Esophagus mucosa (tissue), 1 donor: ENCODE measurements at places on chromosomes 4 and X. TPM values are rescaled to one million over a fixed set of nuclear protein-coding genes. Genes with fewer than 3 reads are reported as not detected.
A peak's percentile ranks its signal among the peaks of the same experiment; 100 is the strongest.

GRCh38 chr4:128676095-128676494, 133.4 kb upstream of the JADE1 start:
- no peak for ATAC-seq

GRCh38 chr4:64174247-64174882, 234.9 kb downstream of the TECRL start:
- no peak for ATAC-seq

GRCh38 chr4:159237975-159238374, 135.1 kb downstream of the RAPGEF2 start:
- ATAC-seq = no peak

- ATAC-seq = no peak
Measured at GRCh38 chr4:95877636-95878035, 37.7 kb downstream of the PDHA2 start.

S100P gene
- 1,144 TPM for total RNA-seq

DNA sequence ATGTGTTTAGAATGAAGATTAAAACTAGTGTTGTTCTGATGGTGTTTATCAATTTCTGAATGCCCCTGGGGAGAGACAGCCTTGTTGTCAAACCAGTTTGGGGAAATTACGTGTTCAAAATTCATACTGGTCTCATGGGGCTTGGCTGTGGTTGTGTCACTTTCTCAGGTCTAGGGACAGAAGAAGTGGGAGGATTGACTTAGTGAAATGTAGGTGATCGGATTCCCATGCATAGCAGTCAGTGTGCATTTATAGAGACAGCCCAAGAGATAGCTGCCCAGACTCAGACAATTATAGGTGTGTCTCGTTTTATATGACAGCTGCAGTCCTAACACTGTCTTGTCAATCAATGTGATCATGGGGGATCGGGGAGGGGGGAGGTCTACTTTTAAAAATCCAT, 94.4 kb upstream of the CLCN4 start:
- ATAC-seq = peak; percentile 61

- no peak for ATAC-seq
Measured at GRCh38 chrX:136839196-136839595, 41.3 kb downstream of the RBMX start.

DNA sequence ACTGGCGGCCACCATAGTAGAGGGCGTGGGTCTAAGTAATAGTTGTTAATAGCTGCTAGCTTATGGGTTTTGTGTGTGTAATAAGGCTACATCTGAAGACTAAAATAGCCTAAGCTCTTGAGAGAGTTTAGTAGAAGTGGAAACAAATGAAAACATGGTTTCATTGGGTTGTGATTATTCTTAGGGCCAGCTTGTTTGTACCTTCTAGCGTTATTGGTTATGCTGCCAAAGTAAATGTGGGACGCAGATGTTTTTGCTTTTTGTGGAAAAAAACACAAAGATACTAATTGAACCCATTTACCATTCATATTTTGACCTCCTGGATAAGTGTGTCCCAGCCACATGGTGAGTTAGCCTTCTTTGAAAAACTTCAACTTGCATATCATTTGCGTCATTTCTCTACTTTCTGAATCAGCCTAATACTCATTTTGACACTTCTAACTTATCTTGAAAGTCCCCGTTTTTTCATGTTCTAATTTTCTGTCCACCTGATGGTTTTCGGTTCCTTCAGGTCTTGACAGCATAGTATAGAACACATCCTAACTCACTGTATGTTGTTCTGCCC, 305.3 kb downstream of the FRMPD4 start:
- ATAC-seq = no peak

CUL4B gene
- 37.2 TPM for total RNA-seq

C4orf50 gene
- total RNA-seq = 0.04 TPM

ENPEP gene
- 0.40 TPM for total RNA-seq

DNA sequence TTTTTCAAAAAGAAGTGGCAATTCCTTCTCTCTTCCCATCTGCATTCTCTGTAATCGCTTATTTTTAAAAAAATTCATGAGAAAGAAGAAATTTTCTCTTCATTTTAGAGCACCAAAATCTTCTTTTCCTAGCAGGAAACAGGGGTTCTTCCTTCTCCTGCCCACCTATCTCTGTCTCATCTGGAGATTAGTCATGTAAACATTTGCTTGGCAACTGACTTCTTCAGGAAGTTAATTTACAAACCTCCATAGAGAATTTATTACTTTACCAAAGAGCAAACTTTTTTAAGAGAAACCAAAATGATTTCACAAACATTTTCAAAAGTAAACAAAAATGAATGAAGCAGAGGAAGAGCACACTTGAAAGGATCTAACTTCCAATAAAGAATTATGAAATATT, 13.5 kb downstream of the TTC29 start:
- no peak for ATAC-seq

DNA sequence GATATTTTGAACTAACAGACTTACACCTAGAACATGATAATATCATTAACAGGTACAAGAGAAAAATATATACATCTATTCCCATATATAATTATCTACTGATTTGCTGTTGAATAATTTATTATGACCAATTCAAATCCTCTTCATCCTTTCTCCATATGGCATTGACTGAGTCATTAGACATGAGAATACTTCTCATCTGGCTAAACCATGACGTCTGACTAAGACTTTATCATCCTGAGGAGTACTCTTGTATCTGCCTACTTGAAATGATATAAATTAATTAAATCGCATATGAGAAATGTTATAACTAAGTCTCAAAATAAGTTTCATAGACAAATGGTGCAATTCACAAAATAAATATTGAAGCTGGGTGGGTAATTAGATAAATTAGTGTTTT, 67.4 kb downstream of the EMCN start:
- ATAC-seq = no peak

DNA sequence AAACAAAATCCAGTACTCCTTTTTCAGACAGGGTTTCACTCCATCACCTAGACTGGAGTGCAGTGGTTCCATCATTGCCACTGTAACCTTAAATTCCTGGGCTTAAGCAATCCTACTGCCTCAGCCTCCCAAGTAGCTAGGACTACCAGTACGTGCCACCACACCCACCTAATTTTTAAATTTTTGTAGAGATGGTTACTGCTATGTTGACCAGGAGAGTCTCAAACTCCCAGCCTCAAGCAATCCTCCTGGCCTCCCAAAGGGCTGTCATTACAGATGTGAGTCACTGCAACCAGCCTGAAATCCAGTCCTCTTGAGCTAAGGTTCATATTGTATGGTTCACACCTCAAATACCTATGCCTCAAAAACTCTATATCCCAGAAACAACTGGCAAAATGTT, 22.4 kb downstream of the ANKRD17 start:
- no peak for ATAC-seq

GRCh38 chr4:176671532-176671931, 121.2 kb downstream of the VEGFC start:
- ATAC-seq = no peak

- no peak for ATAC-seq
Measured at GRCh38 chr4:42483426-42484379, 86.4 kb downstream of the SHISA3 start.

MFAP3L gene
- total RNA-seq = 1.0 TPM

DNA sequence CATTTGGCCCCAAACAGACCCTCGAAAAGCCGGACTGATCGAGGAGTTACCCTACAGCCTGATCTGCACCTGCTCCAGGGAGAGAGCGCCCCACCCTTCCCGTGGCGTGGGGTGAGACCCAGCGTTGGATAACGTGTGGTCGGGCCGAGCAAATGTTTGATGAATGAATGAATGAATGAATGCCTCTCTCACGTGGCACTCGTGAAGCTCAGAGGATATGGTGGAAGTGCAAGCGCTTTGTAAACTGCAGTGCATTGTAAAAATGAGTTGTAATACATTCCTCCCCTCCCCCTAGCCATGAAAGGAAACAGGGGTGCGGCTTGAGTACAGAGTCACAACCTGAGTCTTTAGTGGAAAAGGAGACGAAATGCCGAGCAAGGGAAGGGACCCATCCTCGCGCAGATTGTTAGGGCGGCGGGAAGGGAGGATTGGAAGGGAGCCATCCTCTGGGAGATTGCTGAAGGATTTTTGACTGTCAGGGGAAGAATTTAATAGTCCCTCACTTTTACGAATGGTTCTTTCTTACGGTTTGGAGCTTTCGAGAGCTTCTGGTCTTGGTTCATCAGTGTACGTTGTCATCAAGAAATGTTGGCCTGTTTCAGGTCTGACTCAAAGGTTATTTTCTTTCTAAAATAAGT, 772 bp upstream of the FBXW7 start:
- ATAC-seq = peak; percentile 43

GRCh38 chrX:554271-554670, 76.3 kb upstream of the SHOX start:
- no peak for ATAC-seq

GRCh38 chr4:40731792-40732245, 17.9 kb upstream of the NSUN7 start:
- peak; percentile 45 for ATAC-seq

TEC gene
- 6.3 TPM for total RNA-seq

ADGRA3 gene
- total RNA-seq = 6.3 TPM

DNA sequence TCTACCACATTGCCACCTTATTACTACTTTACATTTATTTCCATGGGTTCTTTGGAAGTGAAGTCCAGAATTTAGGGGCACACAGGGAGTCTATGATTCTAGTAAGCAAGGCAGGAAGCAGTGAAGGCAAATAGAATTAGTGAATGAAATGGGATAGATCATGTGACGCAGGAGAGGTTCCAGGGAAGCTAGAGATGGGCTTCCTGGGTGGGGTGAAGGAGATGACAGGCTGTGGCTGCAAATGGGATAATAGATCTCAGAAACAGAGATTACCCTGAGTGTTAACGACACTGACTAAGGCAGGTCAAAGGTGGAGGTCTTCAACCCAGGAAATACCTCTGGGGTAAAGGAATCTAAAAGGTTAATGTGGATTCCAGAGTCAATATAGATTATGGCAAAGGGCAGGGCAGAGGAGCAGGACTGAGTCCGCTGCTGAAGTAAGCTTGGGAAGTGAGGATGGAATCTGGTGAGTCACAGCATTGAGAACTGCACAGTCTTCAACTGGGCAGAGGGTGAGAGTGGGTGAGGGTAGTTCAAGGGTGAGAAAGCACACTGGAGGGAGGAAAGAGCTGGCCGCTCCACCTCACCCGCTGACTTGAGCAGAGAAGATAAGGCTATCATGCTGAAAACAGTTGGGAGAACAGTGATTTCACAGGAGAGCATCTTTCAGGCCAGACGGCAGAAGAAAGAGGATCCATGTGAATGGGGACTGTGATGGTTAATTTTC, 70.8 kb downstream of the ANXA3 start:
- no peak for ATAC-seq

GRCh38 chrX:2492531-2493218, 8.1 kb downstream of the DHRSX start:
- ATAC-seq = no peak

- ATAC-seq = no peak
Measured at GRCh38 chrX:68719181-68719903, 71.9 kb downstream of the STARD8 start.

DNA sequence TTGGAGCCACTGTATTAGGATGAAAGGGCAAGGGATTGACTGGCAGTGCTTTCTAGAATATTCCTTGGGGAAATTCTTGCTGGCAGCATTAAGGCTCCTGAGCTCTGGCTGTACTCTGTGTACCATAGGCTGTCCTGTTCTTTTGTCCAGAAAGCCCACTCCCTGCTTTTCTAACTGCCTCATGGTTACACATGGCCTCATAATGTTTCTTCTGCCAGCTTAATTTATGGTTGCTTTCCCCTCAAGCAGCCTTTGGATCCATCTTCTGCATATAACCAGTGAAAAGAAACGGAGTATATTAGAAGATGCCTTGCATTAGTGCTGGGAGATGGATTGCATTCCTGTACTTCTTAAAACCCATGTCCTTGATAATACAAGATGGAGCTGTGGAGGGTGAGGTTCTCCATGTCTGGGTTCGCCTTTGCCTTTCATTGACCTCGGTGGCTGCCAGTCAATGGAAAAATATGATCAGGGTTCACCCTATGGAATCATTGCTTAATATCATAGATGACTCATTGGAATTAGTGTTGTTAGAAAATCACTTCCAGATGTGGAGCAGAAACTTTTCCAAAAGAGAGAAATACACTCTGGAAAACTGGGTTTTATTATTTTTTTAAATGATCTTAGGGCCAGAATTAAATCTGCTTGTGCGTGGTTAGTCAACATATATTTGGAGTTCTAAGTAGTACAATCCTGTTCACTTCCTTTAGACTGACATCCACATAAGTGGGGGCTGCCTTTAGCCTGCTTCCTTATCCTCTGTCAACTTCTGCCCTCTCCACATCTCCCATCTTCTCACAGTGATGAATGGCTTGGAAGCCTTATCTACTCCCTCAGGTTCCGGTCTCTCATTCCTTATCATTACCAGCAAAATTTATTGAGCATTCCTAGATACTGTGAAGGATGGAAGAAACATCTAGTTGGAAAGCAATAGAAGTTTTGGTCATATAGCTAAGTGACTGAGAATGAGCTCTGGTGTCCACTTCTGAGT, 24.9 kb downstream of the DOCK11 start:
- ATAC-seq = peak; percentile 61

- ATAC-seq = no peak
Measured at GRCh38 chr4:115082633-115083032, 30.8 kb downstream of the NDST4 start.

DNA sequence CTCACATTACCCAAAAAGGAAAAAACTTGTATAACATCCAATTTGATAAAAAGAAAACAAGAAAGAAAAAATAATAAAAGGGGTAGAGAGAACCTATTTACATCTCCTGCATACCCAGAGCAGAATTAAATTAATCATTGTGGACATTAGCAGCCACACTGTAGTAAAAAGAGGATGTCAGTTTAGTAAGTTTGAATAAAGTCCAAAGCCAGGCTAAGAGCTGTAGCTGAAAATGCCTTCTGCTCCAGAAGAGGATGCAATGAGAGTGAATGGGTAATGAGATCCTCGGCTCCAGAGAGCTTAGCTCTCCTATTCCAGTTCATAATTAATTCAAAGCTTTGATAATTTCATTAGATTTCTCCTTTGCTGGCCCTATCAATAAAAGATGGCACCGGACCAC, 78.2 kb downstream of the SLC10A7 start:
- ATAC-seq = no peak

- ATAC-seq = no peak
Measured at GRCh38 chr4:11565899-11566298, 137.2 kb upstream of the HS3ST1 start.
